Sciatic nerve (tissue), 2 donors: ENCODE measurements at places on chromosomes 3 and 15.

- no peak for DNase-seq
Observed at GRCh38 chr3:17006132-17006852, 121.5 kb downstream of the PLCL2 start.

GRCh38 chr15:40782609-40783227, 12.9 kb downstream of the C15orf62 start:
- no peak for DNase-seq

DNA sequence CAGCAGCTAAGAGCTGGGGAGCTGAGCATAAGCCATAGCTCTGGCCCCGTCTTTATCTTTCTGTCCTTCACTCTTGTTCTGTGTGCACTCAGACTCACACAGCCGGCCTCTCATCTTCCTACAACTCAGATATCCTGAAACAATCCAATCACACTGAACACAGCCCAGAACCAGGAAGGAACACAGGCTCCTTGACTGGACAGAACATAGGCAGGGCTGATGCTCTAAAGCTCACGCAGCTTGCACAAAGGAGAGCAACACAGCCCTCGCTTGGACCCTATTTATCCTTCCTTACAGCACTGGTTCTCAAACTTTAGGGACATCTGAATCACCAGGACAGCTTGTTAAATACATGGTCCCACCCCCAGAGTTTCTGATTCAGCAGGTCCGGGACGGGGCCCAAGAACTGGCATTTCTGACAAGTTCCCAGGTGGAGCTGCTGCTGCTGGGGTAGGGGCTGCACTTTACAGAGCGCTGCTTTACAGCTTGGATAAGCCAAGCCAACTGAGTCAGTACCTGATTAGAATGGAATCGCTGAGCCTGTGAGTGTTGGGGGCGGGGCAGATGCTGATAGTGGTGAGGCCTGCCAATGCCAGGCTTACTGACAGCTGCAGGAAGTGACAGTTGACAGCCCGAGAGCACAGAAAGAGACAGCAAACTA, 65.1 kb downstream of the MRPL46 start:
- no peak for DNase-seq

GRCh38 chr3:2976796-2977195, 133.4 kb downstream of the IL5RA start:
- DNase-seq = no peak

DNA sequence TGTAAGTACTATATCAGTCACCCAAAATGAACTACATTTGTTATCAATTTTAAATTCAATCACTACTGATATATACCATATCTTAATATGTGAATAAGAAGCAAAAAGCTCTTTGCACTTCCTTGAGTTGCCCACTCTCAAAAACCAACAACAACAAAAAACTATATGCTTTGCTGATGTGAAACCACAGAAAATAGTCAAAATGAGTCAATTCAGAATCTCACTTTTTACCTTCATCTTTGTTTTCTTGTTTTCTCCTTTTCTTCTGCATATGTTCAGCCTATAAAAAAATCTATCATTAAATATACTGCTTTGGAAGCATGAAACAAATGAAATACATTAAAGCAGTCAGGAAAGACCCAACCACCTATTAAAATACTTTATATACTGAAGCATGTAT, 80.7 kb downstream of the UBR1 start:
- no peak for DNase-seq

DNA sequence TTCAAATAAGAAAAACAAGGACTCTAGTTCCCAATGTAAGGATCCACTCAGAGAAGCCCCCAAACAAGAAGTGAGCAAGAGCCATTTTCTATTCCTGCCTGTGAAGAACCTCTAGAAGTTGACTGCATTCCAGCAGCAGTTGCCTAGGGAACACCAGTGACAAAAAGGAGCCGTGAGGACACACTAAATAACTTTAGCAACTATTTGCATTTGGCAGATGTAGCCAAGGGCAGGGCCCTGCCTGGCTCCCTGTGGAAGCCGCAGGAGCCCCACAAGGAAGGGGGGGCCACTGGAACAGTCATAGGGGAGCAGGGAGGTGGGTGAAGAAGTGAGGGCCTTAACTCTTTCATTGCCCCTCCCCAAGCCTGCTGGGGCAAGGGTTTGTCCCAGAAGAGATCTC, 470.2 kb upstream of the PROK2 start:
- no peak for DNase-seq

DNA sequence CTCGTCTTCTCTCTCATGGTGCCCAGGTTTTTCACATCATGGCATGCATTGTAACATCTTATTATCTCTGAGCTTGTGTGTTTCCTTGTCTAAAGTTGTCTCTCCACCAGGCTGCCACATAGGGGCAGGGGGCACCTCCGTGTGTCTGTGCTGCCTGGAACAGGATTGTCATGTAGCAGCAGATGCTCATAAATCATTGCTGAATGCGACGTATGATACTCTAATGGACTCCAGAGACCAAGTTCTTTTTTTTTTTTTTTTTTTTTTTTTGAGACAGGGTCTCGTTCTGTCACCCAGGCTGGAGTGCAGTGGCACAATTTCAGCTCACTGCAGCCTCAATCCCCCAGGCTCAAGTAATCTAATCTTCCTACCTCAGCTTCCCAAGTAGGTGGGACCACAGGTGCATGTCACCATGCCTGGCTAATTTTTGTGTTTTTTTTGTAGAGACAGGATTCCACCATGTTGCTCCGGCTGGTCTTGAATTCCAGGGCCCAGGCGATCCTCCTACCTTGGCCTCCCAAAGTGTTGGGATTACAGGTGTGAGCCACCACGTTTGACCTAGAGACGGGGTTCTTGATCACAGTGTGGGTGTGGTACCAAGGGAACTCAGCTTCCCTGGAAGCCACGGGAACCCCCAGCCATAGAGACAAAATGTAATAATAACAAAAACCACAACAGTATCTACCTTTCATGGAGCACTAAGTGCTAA, 4.7 kb upstream of the DNASE1L3 start:
- DNase-seq = no peak

GRCh38 chr15:73687351-73687750, 3.2 kb downstream of the CD276 start:
- peak; percentile 39 for DNase-seq

GRCh38 chr3:18241837-18242236, 183.3 kb downstream of the SATB1 start:
- DNase-seq = no peak

DNA sequence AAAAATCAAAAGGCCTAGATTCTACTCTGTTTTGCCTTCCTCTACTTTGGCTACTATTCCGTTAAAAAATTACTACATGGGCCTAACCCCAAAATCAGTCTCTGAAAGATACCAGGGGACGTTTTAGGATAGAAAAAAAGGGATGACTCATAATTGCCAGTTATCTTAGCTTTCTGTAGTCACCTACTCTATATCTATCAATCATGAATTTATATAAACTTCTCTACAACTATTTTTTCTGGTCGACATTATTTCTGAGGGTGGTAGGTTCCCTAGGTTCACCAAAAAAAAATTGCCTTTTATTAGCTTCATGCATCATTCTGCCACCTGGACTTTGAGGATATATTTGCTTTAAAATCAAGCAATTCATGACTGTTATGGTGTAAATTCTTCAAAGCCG, 36.5 kb downstream of the RAF1 start:
- no peak for DNase-seq

DNA sequence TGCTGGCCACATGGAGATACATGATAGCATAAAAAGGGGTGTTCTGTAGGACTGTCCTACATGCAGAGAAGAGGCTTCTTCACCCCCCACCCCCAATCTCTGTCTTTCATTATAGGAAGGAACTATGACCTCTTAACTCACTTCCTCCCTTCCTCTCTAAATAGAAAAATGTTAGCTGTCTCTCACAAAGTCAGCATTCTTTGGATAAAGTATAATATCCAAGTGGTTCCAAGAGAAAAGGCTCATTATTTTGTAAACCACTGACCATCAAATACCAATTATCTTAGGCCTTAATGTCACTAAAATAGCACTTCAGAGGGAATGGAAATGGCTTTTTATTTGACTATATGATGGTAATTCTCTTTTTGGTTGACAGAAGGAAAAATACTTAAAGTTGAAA, 95.3 kb upstream of the SLC2A2 start:
- no peak for DNase-seq

DNA sequence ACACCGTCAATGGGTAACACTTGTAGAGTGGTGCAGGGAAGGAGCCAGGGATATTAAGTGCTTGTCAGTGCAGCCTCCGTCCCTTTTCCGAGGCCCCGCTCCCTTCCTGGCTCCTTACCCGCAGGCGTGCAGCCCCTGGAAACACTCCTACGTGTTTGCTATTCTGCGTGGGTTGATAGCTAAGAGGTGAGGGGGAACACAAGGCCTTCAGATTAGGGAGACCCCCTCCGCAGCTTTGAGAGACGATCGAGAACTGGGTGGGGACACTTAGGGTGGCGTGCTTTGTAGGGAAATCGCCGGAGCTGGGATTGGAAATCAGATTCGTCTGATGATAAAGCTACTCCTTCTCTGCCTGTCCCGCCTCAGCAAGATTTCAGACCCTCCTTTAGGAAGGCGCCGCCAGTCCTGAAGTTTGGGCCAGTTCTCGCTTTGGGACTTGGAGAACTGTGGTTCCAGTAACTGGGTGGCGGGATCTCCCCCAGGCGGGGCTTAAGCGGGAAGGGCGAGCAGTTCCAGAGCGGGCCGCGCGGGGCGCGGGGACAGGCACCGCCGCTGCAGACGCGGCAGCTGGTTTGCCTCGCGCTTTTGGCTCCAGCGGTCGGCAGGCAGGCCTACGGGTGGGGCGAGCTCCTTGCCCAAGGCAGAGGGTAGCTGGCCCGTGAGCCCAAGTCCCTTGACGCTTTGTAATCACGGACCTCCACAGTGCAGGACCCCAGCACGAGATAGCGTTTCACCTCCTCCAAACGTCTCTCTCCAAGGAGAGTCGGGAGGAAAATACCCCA, 8.0 kb upstream of the FAM107A start:
- DNase-seq = peak; percentile 88

GRCh38 chr15:70280781-70281180, 183.1 kb upstream of the TLE3 start:
- DNase-seq = no peak

- DNase-seq = no peak
Observed at GRCh38 chr15:75107908-75108838, 84.8 kb downstream of the PPCDC start.

- DNase-seq = no peak
Observed at GRCh38 chr15:60283936-60284335, 113.8 kb downstream of the ANXA2 start.
